SIG-M5 (cell line): ENCODE measurements at places on chromosomes 11 and 22.

DNA sequence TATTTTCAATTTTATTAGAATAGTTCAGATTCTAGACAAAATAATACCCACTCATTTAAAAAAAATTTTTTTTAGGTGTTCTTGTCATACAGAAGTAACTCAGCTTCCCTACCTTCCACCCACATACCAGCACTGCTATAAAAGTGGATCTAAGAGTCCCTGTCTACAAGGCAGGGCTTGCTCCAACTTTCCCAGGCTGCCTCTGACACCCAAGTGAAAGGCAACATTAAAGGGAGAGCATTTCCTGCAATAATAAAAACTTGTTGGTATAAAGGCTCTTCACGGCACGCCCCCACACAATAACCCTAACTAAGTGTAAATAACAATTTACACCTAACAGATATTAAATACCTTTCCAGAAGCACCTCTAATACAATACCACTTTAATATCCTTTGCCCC lies 127.2 kb downstream of the APOL5 start:
- no peak for DNase-seq

GRCh38 chr11:102448869-102449224 lies 3.7 kb downstream of the TMEM123 start:
- peak; percentile 52 for DNase-seq

DNA sequence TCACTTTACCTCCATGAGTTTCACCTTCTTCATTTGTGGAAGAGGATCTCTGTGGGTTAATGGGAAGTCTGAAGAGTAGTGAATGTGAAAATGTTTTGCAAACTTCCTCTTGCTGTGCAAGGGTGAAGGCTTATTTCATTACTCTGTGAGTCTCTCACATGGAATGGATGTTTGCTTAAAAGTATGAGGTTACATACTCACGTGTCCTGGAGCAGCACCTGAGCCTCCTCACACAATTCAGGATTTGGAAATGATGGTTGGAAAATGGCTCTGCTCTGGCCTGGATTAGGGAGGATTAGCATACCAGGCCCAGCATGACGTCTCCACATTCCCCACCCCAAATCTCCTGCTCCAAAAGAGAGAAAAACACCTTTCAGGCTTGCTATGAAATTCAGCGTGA lies 4.8 kb downstream of the GRAMD1B start:
- DNase-seq, result no peak

DNA sequence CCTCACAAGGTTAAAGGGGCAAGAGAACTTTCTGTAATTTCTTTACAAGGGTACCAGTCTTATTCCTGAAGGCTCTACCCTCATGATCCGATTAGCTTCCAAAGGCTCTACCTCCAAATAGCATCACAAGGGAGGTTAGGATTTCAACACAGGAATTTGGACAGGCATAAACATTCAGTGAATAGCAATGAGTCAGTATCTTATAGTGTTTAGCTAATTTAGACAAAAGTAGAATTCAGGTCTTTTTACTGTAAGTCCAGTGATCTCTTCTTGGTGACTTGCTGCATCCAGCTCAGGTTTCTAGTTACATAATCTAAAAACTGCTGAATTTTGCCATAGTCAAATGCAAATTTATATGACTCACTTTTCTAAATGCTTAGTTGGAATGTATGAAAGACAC lies 1995.6 kb upstream of the RAG2 start:
- no peak for DNase-seq

GRCh38 chr22:36192542-36192941 lies 9.1 kb downstream of the APOL4 start:
- no peak for DNase-seq

DNA sequence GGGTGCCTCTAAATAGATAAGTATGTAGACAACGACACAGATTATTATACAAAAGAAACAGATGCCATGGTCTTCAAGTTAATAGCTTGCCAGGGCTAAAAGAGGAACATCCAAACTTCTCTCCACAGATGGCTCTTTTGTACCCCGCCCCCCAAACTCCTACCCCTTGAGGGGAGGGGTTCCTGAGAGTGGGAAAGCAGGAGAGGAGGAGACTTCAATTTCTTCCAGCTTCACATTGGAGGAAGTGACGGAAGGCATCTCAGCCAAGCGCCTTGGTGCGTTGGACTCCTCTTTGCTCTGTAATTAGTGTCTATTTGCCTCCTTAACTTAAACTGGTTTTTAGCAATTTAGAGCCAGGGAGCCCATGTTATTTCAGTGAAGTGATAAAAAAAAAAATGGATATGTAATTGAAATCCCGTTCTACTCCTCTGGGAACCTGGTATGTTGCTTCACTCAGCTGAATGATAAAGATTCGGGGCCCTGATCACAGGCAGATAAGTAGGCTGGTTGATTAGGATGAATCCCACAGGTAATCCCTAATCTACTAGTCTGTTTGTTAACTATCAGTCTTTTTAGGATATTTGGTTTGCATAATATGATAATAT lies 580.9 kb upstream of the CADM1 start:
- DNase-seq, result no peak

- DNase-seq, result no peak
Observed at GRCh38 chr11:125680747-125681146, at the start of gene ACRV1. ACRV1 (minus strand) TSS chr11:125680847; CDS start chr11:125680780, 67 bp downstream.

GRCh38 chr11:47177846-47178245 lies 1.2 kb upstream of the ARFGAP2 start:
- no peak for DNase-seq

DNA sequence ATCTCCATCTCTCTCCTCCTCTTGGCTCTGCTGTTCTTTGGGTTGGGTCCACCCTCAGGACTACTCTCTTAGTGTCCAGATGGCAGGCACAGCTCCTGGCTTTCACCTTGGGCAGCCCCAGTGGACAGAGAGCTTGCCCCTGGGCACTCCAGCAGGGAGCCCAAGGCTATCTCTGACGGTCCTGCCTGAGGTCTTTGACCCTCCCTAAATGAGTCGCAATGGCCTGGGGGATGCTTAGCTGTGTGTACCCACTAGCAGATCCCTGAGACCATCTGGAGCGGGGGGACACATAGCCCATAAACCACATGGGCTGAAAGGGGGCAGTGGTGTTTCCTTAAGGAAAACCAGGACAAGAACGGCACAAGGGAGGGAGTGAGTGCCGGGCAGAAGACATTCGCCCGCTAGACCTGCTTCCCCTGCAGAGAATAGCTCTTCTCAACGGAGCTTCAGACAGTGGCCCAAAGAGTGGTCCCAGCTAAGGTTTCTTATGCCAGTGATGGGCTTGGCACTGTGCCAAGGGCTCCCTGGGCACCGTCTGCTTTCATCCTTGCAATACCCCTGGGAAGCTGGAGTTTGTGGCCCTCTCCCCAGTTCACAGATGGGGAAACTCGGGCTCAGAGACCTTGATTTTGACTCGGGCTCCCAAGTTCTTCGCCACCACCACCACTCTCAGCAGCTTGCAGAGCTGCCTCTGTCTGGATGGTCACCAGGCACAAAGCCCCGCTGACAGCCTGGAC lies 53.9 kb upstream of the ANO1 start:
- no peak for DNase-seq

DNA sequence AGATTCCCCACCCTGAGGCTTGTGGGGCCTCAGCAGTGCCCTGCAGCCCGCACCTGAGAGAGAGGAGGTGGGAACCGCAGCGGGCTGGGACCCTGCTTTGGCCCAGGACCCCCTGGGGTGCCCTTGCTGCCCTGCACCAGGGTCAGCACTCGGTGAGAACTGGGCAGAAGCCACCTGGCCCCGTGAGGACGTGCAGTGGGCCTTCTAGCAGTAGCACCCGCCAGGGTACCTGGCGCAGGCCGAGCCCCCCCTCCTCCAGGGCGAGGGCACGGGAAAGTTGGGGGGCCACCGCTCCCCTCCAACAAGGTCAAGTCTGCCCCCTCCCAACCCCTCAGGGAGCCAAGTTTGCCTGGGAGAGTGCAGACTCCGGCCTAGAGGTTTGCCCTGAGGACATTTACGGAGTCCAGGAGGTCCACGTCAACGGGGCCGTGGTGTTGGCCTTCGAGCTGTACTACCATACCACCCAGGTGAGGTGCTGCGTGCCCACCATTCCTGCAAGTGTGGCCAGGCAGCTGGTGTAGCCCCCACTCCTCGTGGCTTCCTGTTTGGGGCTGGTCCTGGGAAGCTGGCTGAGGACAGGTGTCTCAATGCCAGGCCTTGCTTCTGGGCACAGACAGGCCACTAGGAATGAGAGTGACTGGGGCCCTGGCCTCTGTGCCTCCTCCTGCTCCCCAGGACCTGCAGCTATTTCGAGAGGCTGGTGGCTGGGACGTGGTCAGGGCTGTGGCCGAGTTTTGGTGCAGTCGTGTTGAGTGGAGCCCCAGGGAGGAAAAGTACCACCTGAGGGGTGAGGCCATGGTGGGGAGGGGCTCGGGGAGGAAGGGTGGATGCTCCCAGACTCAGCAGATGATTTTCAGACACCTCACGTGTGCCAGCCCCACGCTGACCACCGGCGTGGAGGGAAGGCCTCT lies 3.5 kb downstream of the PGGHG start:
- DNase-seq, result no peak

DNA sequence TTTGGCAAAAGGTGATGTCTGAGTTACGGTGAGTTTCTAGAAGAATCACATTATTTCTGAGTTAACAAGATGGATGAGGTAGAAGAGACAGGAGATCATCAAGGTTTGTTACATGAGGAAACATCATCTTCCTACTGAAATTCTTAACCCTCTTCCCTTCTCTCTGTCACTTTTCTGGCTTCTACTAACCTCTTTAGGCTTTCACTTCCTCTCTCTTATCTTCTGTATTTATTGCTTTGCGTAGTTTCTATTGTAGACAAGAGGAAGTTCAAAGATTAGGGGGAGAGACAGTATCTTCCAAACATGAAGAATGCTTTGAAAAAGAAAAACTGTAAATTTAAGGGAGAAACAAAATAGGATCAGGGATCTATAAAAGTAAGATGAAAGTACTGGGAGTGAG lies 75.4 kb downstream of the TRPC6 start:
- DNase-seq, result no peak

- DNase-seq, result no peak
Observed at GRCh38 chr11:60899046-60899936, 7.1 kb downstream of the PRPF19 start.

DNA sequence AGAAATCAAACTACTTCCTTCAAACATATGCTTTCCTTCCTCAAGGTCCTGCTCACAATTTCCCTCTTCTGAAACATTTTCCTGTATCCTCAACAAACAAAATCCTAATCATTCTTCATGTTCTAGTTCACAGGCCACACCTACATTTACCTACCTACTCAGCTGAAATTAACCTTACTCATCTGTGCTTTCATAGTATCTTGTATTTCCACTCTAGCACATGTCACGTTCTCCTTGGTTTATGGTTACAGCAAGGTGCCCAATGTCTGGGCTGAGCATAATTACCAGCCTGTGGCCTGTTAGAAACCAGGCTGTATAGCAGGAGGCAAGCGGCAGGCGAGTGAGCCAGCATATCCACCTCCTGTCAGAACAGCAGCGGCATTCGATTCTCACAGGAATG lies 13.2 kb downstream of the DCUN1D5 start:
- DNase-seq, result no peak

GRCh38 chr11:20155683-20156279 lies 4.5 kb downstream of the DBX1 start:
- no peak for DNase-seq

DNA sequence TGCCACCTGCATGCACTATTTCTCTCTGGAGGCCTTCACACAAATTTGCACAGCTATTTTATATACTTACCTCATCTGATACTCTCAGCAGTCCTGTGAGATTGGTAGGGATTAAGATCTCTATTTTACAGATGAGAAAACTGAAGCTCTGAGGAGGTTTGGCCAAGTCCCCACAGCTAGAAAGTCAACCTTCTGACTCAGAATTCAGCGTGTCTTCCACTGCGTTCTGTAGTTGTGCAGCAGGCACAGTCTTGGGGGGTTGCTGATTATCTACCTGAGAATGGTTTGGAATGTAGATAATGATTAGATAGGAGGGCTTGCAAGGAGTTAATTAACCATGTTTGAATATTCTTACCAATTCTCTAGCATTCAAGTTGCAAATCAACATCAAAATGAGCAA lies 2.5 kb upstream of the SORL1 start:
- DNase-seq, result no peak

- no peak for DNase-seq
Observed at GRCh38 chr11:33867996-33868646, 23.8 kb downstream of the LMO2 start.

- no peak for DNase-seq
Observed at GRCh38 chr11:73388265-73389133, 12.3 kb downstream of the RELT start.

GRCh38 chr22:46869831-46870441 lies 107.5 kb downstream of the TBC1D22A start:
- DNase-seq, result no peak

DNA sequence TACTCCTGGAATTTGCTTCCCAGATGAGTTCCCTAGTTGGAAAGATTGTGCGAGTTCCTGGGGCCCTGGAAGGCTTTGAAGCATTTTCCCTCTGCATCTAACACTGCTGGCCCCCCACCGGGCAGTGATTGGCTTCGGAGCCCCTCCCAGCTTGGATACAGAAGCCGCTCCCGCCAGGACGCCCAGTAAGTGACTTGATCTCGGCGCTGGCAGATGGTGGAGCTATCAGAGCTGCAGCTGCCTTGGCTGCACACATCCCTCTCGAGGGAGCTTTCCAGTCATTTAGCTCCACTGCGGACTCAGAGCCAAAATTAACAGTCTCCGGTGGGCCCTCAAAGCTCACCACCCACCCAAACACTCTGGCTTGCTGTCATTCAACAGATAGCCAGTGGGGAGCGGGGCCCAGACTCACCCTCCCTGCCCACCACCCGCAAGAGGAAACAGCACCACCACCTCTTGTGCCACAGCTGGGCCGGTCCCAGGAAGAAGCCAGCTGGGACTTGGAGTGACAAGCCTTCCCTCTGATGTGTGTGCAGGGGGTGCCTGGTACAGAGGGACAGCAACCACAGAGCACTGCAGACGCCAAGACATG lies 162.3 kb downstream of the TRIM29 start:
- DNase-seq, result no peak

DNA sequence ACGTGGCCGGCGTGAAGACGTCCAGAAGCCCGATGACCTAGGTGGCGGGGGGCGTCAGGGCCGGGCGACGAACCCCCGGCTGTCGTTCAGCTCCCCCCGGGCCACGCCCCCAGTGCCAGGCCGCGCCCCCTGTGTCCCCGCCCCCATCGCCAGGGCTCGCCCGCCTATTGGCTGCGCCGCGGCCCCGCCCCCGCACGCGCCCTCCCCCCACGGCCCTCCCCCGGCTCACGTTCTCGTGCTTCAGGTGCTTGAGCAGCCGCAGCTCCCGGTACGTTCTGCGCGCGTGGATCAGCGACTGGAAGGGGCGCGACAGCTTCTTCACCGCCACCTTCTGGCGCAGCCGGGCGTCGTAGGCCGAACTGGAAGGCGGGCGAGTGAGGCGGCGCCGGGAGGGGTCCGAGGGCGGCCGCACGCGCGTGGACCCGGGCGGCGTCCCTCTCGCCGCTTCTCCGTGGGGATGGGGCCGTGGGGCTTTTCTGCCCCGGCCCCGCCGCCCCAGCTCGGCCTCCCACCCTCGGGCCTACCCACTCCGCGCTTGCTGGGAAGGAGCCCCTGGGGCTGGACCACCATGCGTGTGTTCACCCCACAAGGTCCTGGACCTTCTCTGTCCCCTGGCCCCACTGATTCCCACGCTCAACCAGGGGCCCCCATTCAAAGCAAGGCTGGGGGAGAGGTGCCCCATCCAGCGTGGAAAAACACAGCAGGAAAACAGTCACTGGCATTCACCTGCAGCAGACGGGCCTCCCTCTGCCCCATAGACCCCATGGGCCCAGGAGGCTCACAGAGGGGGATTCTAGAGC lies 2.4 kb downstream of the MAPK11 start:
- DNase-seq, result no peak

GRCh38 chr11:35487532-35488078 lies 37.8 kb downstream of the PAMR1 start:
- DNase-seq, result no peak
